ENCODE measurements at places on chromosomes 6 and 20.

- no peak for DNase-seq
Observed at GRCh38 chr6:1739220-1739619, 129.5 kb downstream of the FOXC1 start.

DNA sequence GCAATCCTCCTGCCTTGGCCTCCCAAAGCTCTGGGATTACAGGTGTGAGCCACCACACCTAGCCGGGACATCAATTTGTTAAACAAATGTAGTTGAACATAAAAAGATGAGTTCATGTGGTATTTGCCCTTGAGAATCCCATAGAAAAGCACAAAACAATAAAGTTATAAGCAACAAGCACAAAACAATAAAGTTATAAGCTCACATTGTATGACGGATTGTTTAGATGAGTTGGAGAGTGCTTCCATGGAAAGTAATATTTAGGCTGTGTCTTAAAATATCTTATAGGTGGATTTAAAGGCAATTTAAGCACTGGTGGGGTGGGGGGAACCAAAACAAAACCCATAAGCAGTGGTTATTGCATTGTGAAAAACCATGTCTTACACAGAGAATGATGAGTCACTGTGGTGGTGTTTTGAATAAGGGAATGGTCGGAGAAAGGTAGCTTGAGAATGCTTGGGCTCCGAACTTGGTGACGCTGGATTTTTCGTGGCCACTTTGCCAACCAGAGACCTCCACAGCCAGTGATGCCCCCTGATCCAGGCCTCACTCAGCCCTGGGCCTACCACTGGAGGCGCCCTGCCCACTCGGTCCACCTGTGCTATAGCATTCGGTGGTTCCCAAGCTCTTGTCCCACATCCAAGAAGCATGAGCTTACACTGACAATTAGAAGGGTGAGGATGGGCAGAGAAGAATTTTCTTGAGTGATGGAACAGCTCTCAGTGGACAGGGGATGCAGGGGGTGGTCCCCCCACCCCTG is 256.0 kb downstream of the CDKAL1 start:
- DNase-seq: no peak

DNA sequence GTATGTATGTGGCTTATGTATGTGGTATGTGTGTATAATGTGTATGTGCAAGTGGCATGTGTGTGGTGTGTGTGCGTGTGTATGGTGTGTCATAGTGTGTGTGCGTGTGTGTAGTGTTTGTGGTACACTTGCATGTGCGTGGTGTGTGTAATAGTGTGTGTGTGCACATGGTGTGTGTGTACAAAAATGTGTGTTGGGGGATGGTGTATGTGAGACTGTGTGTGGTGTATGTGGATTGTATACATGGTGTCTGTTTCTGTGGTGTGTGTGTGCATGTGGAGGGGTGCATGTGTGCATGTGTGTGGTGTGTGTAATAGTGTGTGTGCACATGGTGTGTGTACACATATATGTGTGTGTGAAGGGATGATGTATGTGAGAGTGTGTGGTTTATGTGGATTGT is 21.5 kb downstream of the MAFB start:
- DNase-seq: no peak

GRCh38 chr6:154360476-154360875 is 3.9 kb upstream of the IPCEF1 start:
- no peak for DNase-seq

DNA sequence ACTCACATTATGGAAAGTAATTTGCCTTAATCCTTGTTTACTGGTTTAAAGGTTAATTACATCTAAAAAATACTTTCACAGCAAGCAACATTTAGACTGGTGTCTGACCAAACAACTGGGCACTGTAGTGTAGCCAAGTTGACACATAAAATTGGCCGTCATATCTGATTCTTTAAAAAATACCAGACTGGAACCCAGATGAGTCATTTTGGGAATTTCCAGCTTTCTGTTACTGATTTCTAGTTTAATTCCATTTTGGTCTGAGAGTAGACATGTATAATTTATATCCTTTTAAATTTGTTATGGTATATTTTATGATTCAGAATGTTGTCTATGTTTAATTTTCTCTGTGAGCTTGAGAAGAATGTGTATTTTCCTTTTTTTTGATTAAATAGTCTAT is 44.1 kb downstream of the SCP2D1 start:
- DNase-seq: no peak

DNA sequence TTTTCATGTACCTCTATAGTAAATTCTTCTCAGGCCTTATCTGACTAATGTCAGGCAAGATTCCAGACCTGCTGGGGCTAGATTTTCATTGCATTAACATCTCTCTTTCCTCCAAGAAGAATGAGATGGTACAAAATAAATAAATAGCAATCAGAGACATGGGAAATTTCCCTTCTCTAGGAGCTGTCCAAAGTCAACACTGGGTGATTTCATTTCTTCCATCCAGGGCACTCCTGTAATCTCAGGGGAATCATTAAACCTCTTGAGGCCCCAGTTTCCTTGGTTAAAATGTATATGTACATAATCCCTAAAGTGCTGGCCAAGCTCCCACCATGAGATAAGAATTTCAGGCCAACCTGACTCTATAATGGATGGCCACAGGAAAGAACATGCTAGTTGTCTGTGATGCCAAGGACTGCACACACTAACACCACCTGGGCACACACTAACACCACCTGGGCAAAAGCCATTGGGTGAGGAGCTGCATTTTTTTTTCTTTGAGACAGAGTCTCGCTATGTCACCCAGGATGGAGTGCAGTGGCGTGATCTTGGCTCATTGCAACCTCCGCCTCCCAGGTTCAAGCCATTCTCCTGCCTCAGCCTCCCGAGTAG is 912 bp downstream of the IL17F start:
- no peak for DNase-seq

All from CD8-positive, alpha-beta T cell (primary cell).